ENCODE measurements at places on chromosomes 11 and 22.

GRCh38 chr11:102974552-102975280 is 19.2 kb upstream of the MMP13 start:
- no peak for DNase-seq

DNA sequence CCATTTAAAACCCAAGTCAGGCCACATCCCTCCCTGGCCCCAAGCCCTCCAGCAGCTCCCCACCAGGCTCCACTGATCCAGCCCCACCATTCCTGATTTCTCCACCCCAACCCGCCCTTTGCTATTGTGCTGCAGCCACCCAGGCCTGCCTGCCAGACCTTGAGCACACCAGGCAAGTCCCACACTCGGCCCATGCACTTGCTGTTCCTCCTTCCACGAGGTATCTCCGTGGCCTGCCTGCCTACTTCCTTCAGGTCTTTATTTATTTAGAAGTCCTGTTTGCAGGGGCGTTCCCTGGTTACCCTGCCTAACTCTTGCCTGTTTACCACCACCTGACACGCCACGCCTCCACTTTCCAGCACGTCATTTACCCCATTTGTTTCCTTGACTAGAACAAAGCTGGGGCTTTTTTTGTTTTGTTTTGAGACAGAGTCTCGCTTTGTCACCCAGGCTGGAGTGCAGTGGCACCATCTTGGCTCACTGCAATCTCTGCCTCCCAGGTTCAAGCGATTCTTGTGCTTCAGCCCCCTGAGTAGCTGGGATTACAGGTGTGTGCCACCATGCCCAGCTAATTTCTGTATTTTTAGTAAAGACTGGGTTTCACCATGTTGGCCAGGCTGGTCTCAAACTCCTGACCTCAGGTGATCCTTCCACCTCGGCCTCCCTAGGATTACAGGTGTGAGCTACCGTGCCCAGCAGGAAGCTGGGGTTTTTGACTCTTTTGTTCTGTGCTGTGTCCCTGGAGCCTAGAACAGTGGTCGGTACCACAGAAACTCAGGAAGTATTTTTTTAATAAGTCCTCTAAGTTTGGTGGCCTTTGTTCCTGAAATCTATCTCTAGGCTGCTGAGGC is 6.7 kb downstream of the CENPM start:
- peak; percentile 73 for DNase-seq

DNA sequence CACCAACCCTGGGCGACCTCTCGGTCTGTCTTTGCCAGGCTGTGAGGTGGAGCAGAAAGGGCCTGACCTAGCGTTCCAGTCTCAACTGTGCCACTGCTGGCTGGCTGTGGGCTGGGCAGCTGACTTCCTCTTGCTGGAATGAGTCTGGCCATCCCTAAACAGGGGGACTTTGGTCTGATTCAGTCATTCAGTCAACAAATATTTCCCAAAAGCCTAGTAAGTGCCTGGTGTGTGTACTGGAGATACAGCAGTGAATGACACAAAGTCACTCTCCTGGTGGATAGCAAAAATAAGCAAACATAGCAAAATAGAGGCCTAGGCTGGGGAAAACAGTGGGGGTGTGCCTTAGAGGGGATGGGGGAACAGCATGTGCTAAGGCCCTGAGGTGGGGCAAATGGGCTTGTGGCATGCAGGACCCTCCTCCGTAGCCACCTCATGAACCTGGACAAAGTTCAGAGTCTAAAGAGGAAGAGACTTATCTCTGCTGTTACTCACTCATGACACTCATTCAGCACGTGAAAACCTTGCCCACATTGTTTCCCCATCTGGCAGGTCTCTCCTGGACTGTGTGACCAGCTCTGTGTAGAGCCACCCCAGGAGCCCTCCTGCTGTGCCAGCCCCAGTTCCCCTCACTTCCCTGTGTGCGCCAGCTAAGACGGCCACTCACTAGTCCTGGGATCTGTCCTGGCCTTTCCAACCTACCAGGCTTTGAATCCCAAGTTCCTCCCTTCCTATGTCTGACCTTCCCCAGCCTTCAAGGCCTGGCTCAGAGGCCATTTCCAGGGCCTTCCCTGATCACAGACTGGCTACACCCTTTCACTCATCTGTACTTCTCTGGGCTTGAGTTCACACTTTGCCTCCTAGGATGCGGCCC is 4.7 kb downstream of the GUCD1 start:
- no peak for DNase-seq

DNA sequence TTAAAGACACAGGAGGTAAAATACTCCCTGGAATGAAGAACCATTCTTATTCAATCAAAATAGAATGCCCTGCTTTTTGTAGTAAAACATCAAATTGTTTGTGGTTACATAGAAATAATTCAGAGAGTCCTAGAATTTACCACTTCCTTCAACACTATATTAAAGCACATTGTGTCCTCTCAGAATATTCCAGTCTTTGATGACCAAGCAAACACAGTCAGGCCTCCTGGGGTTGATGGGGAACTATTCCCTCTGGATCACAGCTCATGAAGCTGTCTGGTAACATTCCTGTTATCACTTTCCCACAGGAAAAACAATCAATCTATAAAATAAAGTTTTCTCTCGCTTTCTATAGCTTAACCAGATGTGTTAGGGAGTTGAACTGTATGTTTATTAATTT is 389.3 kb downstream of the KCNA4 start:
- DNase-seq: no peak

GRCh38 chr11:2580571-2581001 is 119.2 kb downstream of the KCNQ1OT1 start:
- no peak for DNase-seq

GRCh38 chr11:89922195-89922660 is at the start of gene TRIM49D1:
Gene TRIM49D1, minus strand, starts transcription at chr11:89922245. Its CDS starts 4,535 bp downstream, at chr11:89917710.
- DNase-seq: no peak

DNA sequence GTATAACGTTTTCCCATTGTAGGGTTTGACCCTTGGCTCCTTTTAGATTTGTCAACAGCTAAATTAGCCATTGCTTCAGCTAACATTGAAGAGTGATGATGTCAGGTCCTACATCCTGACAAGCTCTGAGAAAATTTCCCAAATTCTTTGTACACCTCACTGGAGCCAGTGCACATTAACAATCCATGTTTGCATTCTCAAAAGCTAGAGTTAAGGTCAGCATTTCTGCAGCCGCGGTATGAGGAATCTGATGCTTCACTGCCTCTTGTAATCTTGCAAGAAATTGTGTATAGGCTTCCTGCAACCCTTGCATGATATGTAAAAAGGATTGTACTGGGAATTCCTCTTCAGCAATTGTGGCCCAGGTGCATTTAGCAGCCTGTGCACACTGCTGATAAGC is 33.1 kb upstream of the NCAM1 start:
- DNase-seq: no peak

DNA sequence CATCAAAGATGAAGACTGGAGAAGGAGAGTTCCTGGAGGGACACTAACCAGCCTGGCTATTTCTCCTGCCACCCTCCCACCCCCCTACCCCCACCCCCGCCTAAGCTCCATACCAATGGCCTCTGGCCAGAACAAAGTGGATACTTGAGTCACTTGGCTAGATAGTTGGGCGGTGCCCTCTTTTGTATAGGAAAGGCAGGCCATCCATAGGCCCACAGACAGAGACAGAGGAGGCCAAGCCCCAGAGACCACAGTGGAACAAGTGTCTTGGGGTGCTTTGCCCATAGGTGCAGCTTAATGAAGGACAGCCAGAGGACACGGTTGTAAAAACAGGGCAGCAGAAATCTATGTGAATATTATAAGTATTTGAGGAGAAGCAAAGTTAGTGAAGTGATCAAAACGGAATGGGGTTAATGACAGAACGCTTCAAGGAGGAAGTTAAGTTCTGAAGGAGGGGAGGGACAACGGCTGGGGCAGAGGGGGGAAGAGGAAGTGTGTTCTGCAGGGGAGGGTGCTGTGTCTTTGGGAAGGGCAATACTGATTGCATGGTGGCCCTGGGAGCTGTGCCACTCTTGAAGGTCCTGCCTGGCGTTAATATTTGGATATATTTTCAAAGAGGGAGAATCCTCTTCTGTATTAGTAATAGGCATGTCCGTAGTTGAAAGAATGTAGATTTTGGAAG is 32.7 kb downstream of the FLI1 start:
- no peak for DNase-seq

DNA sequence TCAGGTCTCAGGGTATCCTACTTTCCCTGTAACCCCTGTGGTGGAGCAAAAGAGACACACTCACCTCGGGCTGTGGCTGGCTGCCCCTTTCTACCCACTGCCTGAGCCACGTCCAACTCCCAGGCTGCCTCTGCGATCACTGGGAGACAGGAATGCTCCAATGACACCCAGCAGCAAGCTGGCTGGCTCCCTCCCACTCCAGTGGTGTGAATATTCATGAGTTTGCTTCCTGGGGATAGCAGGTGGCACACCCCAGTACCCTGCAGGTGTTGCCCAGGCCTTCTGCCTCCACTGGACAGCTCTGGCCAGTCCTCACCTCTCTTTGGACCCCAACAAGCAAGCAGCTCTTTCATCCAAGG is 9.7 kb downstream of the GAL3ST1 start:
- DNase-seq: no peak

GRCh38 chr22:41932353-41932752 is 5.7 kb upstream of the TNFRSF13C start:
- no peak for DNase-seq

DNA sequence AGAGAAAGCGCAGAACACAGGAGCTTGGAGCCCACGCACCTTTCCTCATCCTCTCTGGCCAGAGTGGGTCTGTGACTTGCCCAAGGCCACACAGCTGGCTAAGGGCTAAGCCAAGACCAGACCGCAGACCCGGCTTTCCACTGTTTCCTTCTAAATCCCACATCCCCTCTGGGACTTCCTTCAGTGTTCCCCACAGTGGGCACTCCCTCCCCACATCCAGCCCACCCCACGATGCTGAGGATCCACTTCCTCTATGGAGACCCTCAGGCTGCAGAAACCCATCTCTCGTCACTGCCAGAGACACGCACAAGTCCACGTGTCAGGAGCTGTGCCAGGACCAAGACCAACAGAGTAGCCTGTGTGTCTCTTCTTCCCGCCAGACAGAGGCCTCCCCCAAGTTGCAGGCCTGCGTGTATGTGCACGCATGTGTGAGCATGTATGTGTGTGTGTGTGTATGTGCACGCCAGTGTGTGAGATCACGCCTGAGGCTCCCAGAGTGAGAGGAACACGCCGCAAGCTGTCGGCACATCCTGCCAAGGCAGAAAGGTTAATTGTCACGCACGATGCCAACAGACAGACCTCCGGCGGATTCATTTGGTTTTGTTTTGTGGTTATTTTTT is 21.6 kb downstream of the PDGFB start:
- DNase-seq: no peak

- DNase-seq: no peak
Observed at GRCh38 chr11:125284245-125284850, 119.8 kb downstream of the PKNOX2 start.

DNA sequence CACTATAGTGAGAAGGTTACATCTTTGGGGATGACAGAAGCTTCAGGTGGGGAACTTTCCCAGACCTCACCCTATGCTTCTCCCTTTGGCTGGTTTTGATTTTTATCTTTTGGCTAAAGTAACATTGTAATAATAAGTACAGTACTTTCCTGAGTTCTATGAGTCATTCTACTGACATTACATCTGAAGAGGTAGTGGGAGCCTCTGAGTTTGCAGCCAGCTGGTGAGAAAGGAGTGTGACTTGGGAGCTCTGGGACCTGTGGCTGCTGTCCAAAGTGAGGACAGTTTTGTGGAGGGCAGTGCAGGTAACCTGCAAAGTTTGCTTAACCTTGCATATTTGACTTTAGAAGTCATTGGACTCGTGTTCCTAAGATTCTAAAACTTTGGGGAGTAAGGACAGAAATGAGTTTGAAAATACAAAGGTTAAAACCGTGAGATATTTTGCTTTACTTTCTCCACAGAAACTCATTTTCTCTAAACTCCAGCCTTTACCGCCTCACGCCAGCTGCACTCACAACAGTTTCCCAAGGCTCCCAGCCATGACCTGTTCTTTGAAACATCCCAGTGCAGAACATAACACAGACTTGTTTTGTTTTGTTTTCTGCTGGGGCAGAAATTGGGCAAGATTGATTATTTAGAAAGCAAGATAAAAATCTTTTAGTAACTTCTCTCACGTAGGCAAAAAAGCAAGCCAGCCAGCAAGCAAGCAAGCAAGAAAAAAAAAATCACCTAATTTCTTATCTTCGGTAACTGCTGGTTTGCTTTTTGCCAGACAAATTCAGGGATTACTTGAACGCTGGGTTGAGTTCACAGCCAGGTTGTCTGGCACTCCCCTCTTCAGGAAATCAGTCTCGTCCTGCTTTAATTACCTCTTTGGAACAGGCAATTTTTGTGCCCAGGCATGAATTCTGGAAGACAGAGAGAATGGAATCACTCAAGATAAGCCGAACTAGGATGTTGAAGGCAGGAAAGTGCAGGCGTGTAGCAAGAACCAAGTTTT is 478.3 kb upstream of the ISX start:
- DNase-seq: no peak

GRCh38 chr11:69888483-69889181 is 69.4 kb upstream of the FGF3 start:
- peak; percentile 44 for DNase-seq

DNA sequence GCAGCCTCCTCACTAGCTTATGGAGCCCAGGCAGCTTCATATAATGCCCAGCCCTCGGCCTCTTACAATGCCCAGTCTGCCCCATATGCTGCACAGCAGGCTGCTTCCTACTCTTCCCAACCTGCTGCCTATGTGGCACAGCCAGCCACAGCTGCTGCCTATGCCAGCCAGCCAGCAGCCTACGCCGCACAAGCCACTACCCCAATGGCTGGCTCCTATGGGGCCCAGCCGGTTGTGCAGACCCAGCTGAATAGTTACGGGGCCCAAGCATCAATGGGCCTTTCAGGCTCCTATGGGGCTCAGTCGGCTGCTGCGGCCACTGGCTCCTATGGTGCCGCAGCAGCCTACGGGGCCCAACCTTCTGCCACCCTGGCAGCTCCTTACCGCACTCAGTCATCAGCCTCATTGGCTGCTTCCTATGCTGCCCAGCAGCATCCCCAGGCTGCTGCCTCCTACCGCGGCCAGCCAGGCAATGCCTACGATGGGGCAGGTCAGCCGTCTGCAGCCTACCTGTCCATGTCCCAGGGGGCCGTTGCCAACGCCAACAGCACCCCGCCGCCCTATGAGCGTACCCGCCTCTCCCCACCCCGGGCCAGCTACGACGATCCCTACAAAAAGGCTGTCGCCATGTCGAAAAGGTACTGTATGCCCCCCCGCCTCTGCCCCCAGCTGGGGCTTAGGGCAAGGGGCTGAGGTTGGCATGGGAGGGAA is 8.8 kb downstream of the RBM14 start:
- DNase-seq: no peak

- DNase-seq: no peak
Observed at GRCh38 chr11:115893461-115894099, 389.4 kb upstream of the CADM1 start.

- no peak for DNase-seq
Observed at GRCh38 chr11:59773083-59773440, 17.9 kb downstream of the STX3 start.

GRCh38 chr11:109062445-109062844 is 359.5 kb upstream of the C11orf87 start:
- no peak for DNase-seq

Data from stimulated activated CD8-positive, alpha-beta memory T cell treated with anti-CD3 and anti-CD28 coated beads, Interleukin-4, amount 100 ng/mL, for 1 hour (primary cell).